ENCODE measurements at places on chromosomes 2 and 18.

- DNase-seq: no peak
Observed at GRCh38 chr2:78304678-78305077, 720.8 kb upstream of the REG3G start.

- no peak for DNase-seq
Observed at GRCh38 chr2:20757405-20758090, 65.4 kb downstream of the LDAH start.

GRCh38 chr18:45686891-45687611 lies 36.9 kb upstream of the SLC14A1 start:
- no peak for DNase-seq

GRCh38 chr2:100033976-100034375 lies 108.4 kb downstream of the AFF3 start:
- DNase-seq: no peak

GRCh38 chr2:12982149-12982584 lies 265.4 kb downstream of the TRIB2 start:
- no peak for DNase-seq

- no peak for DNase-seq
Observed at GRCh38 chr18:9175115-9175514, 38.5 kb downstream of the ANKRD12 start.

DNA sequence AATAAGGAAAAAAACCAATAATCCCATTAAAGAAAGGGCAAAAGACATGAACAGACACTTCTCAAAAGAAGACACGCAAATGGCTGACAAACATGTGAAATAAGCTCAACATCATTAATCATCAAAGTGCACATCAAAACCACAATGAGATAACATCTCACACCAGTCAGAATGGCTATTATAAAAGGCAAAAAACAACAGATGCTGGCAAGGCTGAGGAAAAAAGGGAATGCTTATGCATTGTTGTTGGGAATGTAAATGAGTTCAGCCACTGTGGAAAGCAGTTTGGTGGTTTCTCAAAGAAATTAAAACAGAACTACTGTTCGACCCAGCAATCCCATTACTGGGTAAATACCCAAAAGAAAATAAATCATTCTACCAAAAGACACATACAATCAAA lies 285.6 kb downstream of the NR4A2 start:
- no peak for DNase-seq

DNA sequence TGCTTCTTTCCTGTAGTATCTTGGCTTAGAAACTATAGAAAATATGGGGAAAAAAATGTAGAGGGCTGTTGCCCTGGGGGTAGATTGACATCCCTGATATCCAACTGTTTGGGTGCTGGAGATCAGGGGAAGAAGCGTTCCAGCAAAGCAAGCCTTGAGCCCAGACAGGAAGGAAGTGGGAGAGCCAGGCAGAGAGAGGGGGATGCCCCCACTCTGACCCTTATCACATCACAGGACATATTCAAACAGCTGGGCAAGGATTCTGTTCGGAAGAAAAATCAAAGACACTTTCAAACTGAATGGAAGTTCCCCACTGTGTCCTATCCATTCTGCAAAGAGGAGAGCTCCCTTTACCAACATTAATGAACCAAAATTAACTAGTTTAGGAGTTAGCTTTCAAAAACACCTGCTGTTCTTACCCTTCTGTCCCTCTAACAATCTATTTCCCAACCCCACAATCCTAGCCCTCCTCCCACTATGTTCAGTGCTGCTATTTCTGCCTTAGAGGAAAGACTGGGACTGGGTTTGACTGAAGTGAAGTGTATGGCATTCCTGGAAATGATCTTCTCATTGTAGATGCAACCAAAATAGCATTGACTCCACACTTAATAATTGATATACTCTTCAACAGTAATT lies 16.9 kb upstream of the KCNG3 start:
- DNase-seq: no peak

DNA sequence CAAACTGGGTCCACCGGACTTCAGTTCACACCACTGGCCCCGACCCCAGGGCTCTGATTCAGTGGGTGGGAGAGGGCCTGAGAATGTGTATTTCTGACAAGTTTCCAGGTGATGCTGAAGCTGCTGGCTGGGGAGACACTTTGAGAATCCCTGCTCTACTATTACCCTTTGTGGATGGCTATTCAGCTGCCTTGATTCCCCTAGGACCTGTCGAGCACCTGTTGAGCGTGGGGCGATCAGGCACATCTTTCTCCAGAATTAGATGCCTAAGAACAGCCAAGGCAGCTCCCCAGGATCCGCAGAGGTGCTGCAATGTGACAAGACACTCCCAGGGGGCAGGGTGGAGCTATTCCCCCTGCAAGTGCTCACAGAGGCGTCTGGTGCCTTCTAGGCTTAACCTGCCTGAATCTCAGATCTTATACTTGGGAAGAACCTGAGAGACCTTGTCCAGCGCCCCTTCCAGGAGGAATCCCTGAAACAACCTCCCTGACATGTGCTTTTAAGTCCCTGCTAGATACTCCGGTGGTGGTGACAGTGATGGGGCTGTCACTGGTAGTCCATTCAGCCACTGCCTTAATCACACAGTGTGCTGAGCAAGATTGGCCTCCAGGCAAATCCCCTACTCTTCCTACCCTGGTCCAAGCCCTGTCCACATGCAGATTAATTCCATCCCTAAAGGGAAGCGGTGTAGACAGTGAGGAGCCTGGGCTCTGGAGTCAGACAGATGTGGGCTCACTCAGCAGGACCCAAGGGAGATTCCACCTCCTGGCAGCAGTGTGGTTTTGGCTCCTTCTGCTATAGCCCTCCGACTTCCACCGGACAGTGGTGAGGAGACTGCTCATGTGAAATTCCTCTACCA lies 43.4 kb upstream of the OTOF start:
- peak; percentile 19 for DNase-seq

DNA sequence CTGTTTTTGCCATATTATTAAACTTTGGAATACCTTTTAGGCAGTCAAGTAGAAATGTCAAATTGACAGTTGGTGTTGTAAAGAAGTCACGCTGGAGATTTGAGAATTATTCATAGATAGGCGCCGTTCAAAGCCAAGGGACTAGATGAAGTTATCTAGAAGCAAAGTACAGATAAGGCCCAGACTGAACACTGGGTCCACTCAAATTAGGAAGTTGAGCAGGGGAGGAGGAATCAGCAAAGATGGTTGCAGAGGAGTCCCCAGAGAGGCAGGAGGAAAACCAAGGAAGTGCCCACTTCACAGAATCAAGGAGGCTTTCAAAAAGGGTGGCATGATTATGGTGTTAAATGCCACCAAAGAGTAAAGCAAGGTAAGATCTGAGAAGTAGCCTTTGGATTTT lies 9.6 kb upstream of the ALS2 start:
- DNase-seq: no peak

DNA sequence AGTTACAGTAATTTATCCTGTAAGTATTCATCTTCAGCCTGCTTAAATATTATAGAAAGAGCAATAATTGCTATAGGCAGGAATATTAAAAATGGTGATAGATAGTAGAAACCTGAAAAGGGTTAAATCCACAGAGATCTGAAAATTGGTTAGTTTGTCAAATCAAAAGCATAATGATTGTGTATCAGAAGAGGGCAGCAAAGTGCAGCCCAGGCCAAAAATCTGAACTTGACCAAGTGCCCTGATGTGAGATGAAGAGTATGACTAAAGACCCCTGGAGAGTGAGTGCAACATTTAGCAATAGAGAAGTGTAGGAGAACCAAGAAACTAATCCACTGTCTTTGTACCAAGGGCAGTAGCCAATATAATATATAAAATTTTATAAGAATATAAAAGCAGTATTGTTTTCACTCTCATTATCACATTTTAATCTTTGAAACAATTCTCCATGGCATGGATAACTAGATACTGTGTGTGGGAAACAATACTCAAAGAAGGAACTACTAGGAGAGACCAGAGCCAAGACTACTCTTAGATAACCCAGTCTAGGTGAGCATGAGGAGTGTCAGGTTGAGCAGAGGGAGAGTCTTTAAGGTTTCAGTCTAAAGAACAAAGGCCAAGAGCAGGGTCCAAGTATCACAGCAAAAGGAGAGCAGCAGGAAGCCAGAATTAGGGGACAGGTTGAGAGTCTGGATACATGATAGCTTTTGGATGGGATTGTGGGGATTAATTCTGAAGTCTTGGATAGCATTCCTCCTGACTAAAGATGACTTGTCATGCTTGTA lies 148.7 kb downstream of the CALCRL start:
- DNase-seq: no peak

- DNase-seq: no peak
Observed at GRCh38 chr2:222322236-222322635, 23.4 kb upstream of the PAX3 start.

- no peak for DNase-seq
Observed at GRCh38 chr2:217417536-217417935, 557.7 kb upstream of the TNP1 start.

- no peak for DNase-seq
Observed at GRCh38 chr18:44709307-44710126, 28.8 kb downstream of the SETBP1 start.

DNA sequence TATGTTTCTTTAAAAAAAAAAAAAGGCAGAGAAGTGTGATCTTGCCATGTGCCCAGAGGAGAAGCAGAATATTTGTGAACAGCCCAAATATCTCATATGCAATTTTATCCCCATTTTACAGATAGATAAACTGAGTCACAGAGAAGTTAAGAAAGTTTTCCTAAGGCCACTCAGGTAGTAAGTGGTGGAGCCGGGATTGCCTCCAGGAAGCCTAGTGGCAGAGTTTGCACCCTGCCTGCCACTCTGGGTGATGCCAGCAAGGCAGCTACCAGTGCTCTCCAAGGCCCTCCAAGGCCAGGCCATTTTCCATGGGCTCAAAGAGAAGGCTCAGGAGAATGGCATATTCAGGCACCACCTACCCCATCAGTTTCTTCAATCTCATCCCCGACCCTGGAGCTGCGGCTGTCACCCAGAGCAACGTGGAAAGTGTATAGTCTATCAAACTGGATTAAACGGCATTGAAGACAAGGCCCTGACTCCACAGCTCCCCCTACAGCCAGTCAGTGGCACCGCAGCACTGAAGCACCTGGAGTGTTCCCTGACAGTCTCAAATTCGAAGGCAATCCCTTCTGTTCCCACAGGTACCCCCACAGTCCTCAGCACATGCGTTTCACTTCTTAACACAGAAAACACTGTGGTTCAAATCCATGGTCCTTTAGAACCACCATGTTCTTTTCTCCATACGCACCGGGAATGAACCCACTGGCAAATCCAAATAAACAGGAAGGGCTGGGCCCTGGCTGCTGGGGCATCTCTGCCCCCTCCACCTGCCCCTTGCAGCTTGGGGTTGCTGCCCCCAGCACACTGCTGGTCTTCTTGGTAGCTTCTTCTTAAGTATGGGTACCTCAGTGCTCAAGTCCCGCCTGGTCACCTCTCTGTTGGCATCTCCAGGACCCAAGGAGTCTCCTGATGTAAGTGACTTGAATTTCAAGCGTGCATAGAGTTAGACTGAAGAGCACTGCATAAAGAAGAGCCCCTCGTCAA lies 175.3 kb downstream of the INHBB start:
- peak; percentile 30 for DNase-seq

- no peak for DNase-seq
Observed at GRCh38 chr2:36705326-36706020, 9.0 kb downstream of the VIT start.

- DNase-seq: peak; percentile 14
Observed at GRCh38 chr2:96320728-96321622, 4.1 kb upstream of the ITPRIPL1 start.

- DNase-seq: no peak
Observed at GRCh38 chr2:236168110-236169080, at the start of gene GBX2. GBX2 (minus strand) TSS chr2:236168386; CDS start chr2:236167971, 415 bp downstream.

GRCh38 chr2:3265471-3265870 lies 112.1 kb downstream of the EIPR1 start:
- no peak for DNase-seq

GRCh38 chr2:24543252-24543651 lies 52.2 kb downstream of the NCOA1 start:
- DNase-seq: no peak

DNA sequence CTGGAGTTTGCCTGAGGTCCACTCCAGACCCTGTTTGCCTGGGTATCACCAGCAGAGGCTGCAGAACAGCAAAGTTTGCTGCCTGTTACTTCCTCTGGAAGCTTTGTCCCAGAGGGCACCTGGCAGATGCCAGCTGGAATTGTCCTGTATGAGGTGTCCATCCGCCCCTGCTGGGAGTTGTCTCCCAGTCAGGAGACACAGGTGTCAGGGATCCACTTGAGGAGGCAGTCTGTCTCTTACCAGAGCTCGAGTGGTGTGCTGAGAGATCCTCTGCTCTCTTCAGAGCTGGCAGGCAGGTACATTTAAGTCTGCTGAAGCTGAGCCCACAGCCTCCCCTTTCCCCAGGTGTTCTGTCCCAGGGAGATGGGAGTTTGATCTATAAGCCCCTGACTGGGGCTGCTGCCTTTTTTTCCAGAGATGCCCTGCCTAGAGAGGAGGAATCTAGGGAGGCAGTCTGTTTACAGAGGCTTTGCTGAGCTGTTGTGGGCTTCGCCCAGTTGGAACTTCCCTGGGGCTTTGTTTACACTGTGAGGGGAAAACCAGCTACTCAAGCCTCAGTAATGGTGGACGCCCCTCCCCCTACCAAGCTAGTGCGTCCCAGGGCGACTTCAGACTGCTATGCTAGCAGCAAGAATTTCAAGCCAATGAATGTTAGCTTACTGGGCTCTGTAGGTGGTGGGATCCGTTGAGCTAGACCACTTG lies 34.7 kb downstream of the TFPI start:
- no peak for DNase-seq

- no peak for DNase-seq
Observed at GRCh38 chr2:1658394-1659151, 85.7 kb downstream of the PXDN start.

- DNase-seq: no peak
Observed at GRCh38 chr2:99509387-99509786, 19.6 kb upstream of the REV1 start.

- no peak for DNase-seq
Observed at GRCh38 chr2:168751104-168751740, 51.2 kb upstream of the NOSTRIN start.

- DNase-seq: no peak
Observed at GRCh38 chr2:227774011-227774624, 28.4 kb downstream of the SCYGR8 start.

- no peak for DNase-seq
Observed at GRCh38 chr2:32562906-32563305, 64.9 kb upstream of the TTC27 start.

GRCh38 chr2:55097461-55098410 lies 47.5 kb upstream of the RTN4 start:
- DNase-seq: no peak

GRCh38 chr2:210654091-210654490 lies 97.7 kb downstream of the CPS1 start:
- no peak for DNase-seq

DNA sequence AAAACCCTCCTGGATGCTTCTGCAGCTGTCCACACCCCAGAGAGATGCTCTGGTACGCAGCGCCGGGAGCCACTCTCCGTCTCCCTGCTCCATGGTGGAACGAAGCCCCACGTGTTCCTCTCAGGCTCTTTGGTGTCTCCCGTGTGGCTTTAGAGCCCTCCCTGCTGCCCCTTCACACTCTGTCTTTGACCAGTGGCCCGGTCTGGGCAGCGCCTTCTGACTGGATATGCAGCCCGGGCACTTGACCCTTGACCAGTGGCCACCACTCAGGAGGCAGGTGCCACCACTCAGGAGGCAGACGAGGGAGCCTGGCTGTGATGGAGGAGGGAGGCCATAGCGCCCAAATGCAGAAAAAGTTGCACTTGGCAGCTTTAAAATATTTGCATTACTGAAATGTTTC lies 214.5 kb upstream of the SALL3 start:
- DNase-seq: no peak

GRCh38 chr18:48874233-48874632 lies 76.5 kb downstream of the SMAD7 start:
- DNase-seq: no peak

GRCh38 chr18:43322132-43322531 lies 44.8 kb upstream of the SYT4 start:
- no peak for DNase-seq
